ENCODE measurements at places on chromosomes 3 and 15.

DNA sequence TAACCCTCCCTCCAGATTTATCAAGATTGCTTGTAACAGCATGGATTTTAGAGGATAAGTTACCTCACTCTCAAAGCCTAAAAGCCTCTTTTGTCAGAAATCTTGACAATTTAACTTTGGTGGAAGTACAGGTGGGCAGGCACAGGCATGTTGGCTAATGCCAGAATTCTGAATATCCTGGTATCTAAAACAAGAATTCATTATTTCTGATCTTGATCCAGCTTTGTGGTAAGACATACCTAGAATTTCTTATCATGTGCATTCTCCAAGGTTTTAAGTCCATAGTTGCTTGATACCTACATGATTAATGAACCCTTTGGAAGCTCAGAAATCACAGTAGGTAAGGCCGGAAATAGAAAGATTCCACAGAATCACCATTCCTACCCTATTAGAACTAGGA, 109.9 kb upstream of the TTC14 start:
- DNase-seq, result no peak

GRCh38 chr3:128296469-128297251, 143.4 kb downstream of the EEFSEC start:
- no peak for DNase-seq

DNA sequence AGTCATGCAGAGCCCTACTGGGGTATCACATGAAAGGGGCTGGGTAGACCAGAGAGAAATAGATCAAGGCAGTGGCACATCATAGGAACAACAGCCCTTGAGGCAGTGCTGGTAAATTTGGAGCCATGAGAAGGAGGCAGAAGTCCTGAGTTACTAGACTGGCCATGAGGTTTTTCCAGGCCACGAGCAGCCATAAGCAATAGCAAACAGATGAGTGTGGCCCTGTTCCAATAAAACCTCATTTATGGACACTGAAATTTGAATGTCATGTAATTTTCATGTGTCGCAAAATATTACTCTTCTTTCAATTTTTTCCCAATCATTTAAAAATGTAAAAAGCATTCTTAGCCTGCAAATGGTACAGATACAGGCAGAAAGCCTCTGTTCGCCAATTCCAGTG, 28.1 kb upstream of the LRRN1 start:
- DNase-seq, result no peak

DNA sequence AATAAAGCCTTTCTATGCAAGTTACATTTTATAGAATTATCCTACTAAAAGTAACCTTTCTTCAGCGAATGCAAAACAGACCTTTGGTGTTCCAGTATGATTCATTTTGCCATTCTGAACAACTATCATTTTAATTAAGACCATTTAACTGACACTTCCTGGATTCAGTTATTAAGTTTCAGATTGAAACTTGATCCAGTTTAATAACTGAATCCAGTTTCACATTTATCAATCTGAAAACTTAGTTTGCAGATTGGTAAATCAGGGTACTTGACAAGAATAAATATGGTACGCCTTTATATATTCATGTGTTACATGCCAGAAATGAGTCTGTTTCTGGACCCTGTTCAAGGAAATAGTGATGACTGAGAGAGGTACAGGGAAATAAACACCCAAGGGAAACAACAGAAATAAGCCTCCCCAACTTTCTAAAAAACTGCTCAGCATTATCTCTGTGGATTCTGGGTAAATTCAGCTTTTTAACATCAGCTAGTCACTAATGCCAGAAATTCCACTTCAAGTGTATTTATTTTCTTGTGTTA, 23.3 kb upstream of the NFKBIZ start:
- DNase-seq, result no peak

- no peak for DNase-seq
These were observed 135.9 kb downstream of the FEZF2 start for GRCh38 chr3:62237286-62237948.

DNA sequence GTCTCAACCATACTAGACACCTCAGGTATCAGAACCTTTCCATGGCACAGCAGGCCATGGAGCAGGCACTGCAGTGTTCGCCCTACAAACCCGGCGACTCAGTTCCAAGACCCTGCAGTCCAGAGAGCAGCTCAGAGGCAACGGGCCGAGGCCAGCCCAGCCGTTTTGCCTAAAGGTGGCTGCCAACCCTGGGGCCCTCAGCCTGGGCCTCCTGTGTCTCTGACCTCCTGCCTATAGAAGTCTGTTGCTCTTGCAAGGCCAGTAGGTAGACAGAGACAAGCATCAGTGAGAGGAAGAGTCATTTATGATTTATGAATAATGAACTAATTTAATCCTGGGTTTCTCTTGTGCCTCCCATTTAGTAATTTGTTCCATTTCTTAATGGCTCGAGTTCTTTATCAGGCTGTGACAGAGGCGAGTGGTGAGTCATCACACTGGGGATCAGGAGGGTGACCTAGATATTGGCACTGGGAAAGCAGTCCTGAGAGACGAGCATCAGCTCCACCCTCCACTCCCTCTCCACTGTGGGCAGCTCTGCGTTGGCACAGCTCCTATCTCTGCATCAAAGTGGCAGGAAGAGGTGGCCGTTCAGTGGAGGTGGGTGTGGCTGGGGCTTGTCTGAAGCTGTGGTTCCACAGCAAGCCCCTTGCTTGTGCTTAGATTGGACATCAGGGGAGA, 79.8 kb downstream of the ABHD5 start:
- no peak for DNase-seq

DNA sequence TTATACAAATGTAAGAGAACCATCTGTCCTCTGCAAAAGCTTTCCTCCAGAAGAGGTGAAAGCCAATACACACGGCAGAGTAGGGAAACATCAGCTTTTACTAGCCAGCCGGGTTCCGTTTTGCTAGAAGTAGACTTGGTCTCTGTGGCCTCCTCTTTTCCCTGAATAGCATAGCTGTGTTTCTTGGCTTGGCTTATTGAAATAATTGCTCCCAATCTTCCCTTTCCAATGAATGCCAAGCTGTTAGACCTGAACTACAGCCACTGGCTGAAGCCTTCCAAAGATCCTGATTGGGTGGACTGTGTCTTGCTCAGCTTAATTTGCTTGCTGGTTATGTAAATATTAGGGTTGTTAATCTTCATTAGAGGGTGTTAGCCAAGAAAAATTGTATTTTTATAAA, 157.8 kb upstream of the ROPN1 start:
- DNase-seq, result no peak

- peak; percentile 7 for DNase-seq
These were observed 81.7 kb downstream of the WNT5A start for GRCh38 chr3:55405436-55405835.

GRCh38 chr15:59160880-59161593, 45.6 kb upstream of the LDHAL6B start:
- DNase-seq, result no peak

- no peak for DNase-seq
These were observed 41.0 kb upstream of the MANF start for GRCh38 chr3:51343918-51344687.

- no peak for DNase-seq
These were observed 301.7 kb upstream of the ROPN1 start for GRCh38 chr3:124293584-124293983.

- no peak for DNase-seq
These were observed 669.3 kb downstream of the ROBO2 start for GRCh38 chr3:77709155-77709554.

DNA sequence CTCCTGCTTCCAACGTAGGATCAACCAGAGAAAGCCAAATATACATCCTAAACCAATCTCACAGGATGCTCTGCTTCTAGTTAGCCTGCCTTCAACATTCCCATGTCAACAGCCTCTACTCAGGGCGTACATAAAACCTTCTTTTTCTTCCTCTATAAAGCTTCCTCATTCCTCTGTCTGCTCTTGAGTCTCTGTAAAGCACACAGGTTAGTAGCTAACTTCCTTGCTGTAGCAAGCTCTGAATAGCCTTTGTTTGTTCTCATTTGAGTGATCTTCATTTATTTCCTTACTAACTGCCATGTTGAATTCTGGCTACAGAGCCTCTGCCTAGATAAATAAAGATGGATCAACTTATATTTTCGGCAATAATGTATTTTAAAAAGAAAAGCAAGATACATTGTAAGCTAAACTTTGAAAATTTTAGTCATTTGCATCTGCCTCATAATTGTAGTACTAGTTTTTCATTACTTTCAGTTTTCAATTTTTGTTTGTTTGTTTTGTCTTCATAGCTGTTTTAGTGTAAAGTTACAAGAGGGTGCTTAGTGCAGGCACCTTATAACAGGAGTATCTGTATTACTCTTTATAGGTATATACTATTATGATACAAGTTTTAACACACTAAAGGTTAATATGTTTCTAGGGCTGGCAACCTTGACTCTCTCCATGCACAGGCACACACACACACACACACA, 498.2 kb downstream of the PYDC2 start:
- DNase-seq, result no peak

All from AML-193 (cell line).